ENCODE measurements at places on chromosomes 4 and X.

GRCh38 chr4:112808001-112808400 lies 171.1 kb downstream of the LARP7 start:
- DNase-seq = no peak

- no peak for DNase-seq
Measured at GRCh38 chrX:115560978-115561604, at the start of gene PLS3. TSS of gene PLS3 (plus strand) at chrX:115561174. CDS start at chrX:115610251, 49,077 bp downstream.

DNA sequence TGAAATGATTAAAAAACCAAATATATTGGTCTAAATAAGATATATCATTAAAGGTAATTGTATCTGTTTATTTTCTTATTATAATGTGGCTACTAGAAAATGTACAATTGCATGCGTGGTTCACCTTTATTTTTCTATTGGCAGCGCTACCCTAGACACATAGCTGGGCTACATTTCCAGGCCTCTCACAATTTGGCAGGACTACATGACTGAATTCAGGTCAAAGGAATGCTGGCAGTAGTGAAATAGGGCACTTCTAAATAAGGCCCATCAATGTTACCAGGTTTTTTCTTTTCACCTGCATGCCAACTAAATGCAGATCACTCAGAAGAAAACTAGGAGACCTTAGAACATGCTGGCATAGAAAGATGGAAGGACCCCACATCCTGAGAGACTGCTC lies 1072.9 kb upstream of the SLIT2 start:
- DNase-seq = no peak

DNA sequence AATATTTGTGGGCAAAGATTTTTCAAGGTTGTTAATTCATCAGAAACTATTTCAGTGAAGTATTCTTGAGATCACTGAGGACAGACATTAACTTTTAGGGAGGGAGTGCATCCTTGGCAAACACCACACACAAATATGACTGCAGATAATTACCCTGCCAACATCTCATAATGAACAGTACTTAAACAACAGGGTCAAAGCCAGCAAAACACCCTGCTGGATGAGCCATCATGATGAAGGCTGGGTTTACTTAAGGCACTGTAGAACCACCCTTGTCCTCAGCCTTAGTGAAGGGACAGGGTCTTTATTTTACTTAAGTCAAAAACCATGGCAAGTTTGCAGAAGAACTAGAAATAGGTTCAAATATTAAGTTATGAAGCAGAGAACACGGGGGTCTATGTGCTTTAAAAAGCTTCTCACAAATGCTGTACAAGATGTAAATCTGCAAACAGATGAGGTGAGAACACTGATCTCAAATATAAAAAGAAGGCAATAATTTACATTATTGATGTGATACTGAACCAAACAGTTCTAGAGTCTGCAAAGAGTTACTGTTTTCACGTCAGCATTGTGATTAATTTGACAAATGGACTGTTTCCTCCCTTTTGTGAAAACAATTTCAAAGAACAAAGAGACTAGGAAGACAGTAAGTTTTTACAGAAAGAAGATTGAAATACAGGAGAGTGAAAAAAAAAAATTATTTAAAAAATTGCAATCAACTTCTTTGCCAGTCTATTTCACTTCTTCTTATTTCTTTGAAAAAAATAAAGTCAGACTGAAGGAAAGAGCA lies 28.2 kb downstream of the TAPT1 start:
- DNase-seq = no peak

GRCh38 chr4:7171191-7171900 lies 21.0 kb upstream of the SORCS2 start:
- DNase-seq = no peak

GRCh38 chr4:80215449-80216052 lies 18.2 kb downstream of the PRDM8 start:
- DNase-seq = no peak

GRCh38 chrX:149903889-149904748 lies 23.1 kb downstream of the MAGEA8 start:
- DNase-seq = no peak

- no peak for DNase-seq
Measured at GRCh38 chr4:167428156-167428555, 193.9 kb upstream of the SPOCK3 start.

DNA sequence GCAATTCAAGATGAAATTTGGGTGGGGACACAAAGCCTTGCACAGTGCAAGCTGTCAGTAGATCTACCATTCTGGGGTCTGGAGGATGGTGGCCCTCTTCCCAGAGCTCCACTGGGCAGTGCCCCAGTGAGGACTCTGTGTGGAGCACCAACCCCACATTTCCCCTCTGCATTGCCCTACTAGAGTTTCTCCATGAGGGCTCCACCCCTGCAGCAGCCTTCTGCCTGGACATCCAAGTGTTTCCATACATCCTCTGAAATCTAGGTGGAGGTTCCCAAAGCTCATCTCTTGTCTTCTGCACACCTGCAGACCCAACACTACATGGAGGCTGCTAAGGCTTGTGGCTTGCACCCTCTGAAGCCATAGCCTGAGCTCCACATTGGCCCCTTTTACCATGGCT lies 402.3 kb downstream of the RAB28 start:
- no peak for DNase-seq

DNA sequence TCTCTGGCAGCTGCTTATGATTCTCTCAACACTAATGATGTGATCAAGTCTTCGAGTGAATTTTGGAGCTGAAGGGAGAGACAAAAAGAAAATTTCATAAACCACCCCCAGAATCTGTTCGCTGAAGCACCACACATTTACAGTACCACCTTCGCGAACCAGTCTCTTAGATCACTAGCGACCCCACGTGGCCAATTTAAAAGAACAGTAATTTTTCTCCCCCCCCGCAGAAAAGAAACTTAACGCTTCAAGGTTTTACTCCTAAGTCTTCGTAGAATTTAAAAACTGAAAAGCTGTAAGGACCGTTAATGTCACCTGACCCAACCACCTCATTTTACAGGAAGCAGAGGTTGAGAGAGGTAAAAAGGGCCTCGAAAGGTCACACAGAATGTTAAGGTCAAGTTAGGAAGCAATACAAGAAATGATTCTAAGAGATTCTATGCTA lies 187.5 kb downstream of the QDPR start:
- peak; percentile 57 for DNase-seq

DNA sequence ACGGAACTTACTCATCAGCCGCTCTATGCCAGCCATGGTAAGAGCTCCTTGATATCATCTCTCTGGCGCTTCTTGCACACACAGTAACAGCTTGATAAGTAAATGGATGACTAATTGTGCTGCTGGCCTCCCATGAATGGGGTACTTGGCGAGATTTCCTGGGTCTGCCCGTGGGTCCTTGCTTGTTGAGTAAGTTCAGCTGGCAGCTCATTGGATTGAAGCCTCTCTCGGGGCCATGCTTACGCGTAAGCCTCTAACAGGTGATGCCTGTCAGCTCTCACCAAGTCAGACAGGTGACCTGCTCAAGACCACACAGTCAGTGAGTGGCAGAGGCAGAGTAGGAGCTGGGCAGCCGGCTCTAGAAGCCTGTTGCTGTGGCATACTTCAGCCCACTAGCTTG lies 7.7 kb downstream of the NSG1 start:
- no peak for DNase-seq

DNA sequence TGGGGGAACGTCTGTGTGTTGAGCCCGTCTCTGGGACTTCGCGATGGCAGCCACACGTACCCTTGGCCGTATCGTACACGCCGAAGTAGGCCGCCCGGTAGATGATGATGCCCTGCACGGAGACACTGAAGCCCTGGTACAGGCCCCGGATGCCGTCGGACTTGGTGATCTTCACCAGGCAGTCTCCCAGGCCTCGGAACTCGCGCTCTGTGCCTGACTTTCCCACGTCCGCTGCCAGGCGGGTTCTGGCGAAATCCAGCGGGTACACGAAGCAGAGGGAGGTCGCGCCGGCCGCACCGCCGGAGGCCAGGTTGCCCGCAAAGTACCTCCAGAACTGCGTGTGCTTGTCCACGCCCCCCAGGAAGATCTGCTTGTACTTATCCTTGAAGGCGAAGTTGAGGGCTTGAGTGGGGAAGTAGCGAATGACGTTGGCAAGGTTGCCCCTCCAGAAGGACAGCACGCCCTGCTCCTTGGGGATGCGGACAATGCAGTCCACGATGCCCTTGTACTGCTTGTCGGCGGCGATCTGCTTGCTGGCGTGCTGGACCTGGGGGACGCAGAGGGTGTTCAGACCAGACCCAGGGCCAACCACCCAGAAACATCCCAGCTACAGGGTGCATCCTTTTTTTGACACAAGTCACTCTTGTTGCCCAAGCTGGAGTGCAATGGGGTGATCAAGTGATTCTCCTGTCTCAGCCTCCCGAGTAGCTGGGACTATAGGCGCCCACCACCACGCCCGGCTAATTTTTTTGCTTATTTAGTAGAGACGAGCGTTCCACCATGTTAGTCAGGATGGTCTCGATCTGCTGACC lies 2.5 kb downstream of the SLC25A6 start:
- DNase-seq = peak; percentile 11

GRCh38 chr4:8608714-8609391 lies 16.3 kb downstream of the CPZ start:
- DNase-seq = no peak

- DNase-seq = no peak
Measured at GRCh38 chr4:6204098-6204497, 3.7 kb upstream of the JAKMIP1 start.

DNA sequence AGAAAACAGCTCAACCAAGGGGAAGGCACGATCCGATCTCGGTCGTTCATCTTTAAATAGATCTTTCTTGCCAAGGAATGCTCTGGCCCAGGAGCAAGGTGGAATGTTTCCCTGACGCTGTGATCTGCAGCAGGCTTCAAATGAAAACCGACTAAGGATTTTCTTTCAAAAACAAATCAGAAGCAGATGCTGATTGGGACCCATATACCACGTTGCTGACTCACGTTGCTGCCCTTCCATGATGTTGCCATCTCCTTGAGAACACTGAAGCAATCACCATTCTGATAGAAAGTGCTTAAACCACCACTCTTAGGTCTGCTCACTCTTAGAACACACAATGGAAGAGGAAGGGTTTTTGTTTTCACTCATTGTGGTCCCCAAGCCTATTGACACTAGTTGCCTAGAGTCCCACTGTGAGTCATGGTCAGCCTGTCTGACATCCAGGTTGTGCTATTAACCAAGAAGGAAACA lies 26.1 kb downstream of the LAMTOR3 start:
- DNase-seq = no peak

- DNase-seq = no peak
Measured at GRCh38 chrX:88526385-88526784, 220.6 kb upstream of the CPXCR1 start.

- DNase-seq = no peak
Measured at GRCh38 chr4:173609158-173609557, 79.1 kb upstream of the HAND2 start.

DNA sequence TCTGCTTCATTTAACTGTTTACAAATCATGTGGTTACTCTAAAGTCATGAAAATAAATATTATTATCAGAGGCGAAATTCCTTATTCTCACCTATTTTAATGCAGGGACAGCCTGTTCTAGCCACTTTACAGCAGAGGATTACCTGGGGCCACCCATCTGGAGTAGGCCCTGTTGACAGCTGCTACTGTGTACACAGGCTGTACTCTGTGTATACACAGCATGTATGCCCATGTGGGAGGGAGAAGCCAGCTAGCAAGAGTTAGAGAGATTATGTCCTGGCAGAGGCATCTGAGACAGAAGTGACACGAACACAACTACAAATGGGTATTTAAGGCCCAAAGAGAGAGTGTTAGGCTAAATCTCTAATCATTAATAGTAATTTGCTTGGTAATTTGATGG lies 62.1 kb downstream of the GPRIN3 start:
- no peak for DNase-seq

- no peak for DNase-seq
Measured at GRCh38 chrX:15989716-15990115, 133.6 kb upstream of the GRPR start.

DNA sequence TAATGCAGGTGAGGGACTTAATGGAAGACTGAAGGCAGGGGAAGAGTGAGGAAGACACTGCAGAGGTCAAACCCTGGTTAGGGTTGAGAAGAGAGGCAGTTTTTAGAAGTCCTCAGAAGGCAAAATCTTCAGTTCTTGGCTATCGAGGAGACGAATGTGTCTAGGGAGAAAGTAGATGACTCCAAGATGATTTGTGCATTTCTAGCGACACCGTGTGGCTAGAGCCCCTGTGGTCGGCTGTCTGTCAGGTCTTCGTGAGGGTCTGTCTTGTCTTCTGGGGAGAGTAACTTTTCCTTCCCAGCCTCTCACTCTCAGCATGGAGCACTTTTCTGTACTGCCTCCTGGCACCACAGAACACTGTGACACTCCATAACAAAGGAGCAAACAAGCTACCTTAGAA lies 458.1 kb downstream of the STIM2 start:
- no peak for DNase-seq

DNA sequence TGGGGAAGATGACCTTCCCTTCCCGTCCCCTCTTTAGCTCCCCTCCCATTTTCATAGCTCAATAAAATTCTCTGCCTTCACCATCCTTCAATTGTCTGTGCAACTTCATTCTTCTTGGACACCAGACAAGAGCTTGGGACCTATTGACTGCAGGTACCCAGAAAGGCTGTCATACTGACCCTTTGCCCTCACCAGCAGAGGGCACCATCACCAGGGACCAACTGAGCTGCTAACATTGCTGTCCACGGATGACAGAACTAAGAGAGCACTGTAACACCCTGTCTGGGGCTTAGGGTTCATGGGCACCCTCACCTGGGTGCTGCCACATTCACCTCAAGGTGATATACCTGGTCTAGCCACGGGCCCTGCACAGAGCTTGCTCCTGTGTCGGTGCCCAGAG lies 141.3 kb upstream of the VCX3B start:
- no peak for DNase-seq

Data from activated naive CD4-positive, alpha-beta T cell treated with anti-CD3 and anti-CD28 coated beads, Interleukin-2, amount 50 U/mL, for 16 hours (primary cell).